Ammon's horn (tissue), 1 donor: ENCODE measurements at places on chromosomes 6 and 20.

DNA sequence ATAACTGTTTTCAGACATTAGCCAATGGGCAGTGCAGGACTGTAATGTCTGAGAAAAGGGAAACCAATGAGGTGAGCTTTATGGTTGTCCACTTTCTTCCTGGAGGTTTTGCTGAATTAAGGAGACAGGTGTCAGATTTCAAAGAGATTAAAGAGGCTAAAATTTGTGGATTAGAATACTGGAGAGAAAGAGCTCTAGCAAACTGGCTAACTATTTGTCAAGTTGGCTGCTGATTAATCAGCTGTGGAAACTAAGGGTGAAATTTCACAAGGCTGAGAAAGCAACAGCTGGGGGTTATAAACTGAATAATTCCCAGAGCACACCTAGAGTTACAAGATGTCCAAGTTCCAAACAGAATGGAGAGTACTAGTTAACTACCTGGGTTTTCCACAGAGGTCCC lies 198.9 kb downstream of the TBC1D32 start:
- no peak for DNase-seq

- no peak for DNase-seq
Observed at GRCh38 chr20:47861116-47861515, 75.8 kb upstream of the SULF2 start.

DNA sequence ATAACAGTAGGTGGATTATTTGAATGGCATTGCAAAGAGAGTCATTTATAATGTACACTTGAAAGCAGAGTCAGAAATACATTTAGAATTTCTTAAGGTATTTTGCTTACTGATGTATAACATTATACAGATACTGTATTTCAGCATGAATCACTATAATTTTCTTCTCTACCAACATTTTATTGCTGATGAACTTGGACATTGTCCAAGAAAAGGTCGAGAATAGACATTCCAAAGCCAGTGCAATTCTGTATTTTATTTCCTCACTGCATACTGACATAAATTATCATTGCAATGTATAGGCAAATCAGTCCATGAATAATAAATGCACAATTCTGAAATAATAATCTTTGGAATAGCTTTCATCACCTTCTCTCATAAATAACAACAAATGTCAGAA lies 1420.0 kb upstream of the EYS start:
- DNase-seq = no peak

DNA sequence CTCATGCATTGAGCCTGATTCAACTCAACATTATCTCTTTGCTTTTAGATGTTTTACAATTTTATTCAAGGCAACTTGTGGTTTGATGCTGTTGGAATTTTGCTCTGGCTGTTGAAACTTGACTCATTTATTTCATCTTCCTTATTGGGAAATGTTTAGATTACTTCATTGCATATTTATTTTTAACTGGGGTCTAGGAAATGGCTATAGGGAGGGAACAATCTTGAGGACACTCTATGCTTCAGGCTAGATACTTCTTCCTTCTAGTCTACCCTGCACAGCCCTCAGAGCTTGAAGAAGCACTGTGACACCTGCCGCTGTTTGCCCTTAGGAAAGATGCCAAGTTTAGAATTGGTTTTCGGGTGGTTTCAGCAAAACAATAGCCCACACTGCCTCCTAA lies 183.4 kb downstream of the ADGRG6 start:
- no peak for DNase-seq

GRCh38 chr6:14012313-14013030 lies 87.7 kb downstream of the RNF182 start:
- no peak for DNase-seq
